ENCODE measurements at places on chromosomes 5 and 9.

GRCh38 chr5:148912714-148913398, 86.4 kb downstream of the ADRB2 start:
- no peak overlapping the region for H3K27ac ChIP-seq
- no peaks in the 10 kb centered on the region for H3K36me3 ChIP-seq
- no peaks in the 10 kb centered on the region for H3K4me1 ChIP-seq
- no peak for DNase-seq
- H3K27me3 ChIP-seq = 0 out of 3 replicates have a peak, but pooled peaks cover 8% of the 10 kb centered on the region
- no peak overlapping the region for H3K4me3 ChIP-seq

DNA sequence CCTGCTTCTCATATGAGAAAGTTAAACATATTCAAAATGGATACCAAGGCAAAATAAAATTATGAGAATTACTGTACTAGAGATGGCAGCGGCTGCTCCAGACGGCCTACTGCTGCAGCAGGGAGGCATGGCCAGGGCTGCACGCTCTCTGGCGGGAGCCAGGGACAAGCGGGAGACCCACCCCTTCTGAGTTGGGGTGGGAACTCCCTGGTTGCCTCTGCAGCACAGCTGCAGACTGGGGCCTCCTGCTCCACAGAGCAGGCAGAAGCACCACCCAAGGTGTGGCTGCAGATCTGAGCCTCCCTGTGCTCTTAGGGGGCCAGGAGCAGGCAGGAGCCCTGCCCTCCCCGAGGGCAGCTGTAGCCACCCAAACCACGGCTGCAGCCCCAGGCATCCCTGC, 2.3 kb upstream of the AUH start:
- DNase-seq = no peak
- no peak overlapping the region for H3K27ac ChIP-seq
- H3K4me1 ChIP-seq = peaks cover 15% of the 10 kb centered on the region
- no peak overlapping the region for H3K4me3 ChIP-seq
- H3K27me3 ChIP-seq = no peaks in the 10 kb centered on the region

DNA sequence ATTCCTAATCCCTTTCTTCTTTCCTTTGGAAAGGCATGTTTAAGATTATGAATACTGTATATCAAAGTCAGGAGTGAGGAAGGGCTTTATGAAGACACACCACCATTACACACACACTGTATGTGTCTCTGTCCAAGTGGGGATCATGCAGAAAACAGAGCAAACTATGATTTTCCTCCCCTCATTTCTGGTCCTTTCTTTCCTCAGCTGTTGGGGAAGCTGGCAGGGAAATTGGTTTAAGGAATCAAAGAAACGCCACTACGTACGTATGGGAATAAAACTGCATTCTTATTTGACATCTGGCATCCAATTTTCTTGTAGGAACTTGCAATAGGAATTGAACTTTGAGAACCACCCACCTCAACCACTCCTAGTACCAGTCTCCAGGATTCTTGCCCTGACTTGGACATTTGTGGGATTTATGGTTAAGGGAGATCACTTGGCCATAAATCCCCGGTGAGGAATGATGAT, 125.8 kb downstream of the PDE4D start:
- no peak overlapping the region for H3K27ac ChIP-seq
- no peaks in the 10 kb centered on the region for H3K27me3 ChIP-seq
- H3K4me1 ChIP-seq = no peaks in the 10 kb centered on the region
- H3K4me3 ChIP-seq = no peak overlapping the region
- no peak for DNase-seq

GRCh38 chr9:87954230-87954629, 20.1 kb downstream of the CDK20 start:
- H3K27me3 ChIP-seq = no peaks in the 10 kb centered on the region
- H3K27ac ChIP-seq = no peak overlapping the region
- H3K4me1 ChIP-seq = no peaks in the 10 kb centered on the region

DNA sequence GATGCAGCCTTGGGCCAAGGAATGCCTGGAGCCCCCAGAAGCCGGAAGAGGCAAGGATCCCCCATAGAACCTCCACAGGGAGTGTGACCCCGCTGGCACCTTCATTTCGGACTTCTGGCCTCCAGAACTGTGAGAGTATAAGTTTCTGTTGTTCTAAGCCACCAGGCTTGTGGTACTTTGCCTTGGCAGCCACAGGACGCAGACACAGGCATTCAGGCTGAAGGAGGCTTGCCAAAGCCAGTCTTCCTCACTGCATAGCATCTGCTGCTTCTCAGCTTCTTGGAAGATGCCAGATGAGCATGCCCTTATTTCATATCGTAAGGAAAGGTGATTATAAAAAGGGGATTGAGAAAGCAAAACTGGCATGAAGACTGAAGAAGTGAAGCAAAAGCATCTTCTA, 61.1 kb upstream of the TAS2R1 start:
- no peak overlapping the region for H3K4me3 ChIP-seq
- no peaks in the 10 kb centered on the region for H3K27me3 ChIP-seq
- H3K27ac ChIP-seq = no peak overlapping the region
- no peak for DNase-seq
- no peaks in the 10 kb centered on the region for H3K36me3 ChIP-seq
